ENCODE measurements at places on chromosomes 16 and 17.

DNA sequence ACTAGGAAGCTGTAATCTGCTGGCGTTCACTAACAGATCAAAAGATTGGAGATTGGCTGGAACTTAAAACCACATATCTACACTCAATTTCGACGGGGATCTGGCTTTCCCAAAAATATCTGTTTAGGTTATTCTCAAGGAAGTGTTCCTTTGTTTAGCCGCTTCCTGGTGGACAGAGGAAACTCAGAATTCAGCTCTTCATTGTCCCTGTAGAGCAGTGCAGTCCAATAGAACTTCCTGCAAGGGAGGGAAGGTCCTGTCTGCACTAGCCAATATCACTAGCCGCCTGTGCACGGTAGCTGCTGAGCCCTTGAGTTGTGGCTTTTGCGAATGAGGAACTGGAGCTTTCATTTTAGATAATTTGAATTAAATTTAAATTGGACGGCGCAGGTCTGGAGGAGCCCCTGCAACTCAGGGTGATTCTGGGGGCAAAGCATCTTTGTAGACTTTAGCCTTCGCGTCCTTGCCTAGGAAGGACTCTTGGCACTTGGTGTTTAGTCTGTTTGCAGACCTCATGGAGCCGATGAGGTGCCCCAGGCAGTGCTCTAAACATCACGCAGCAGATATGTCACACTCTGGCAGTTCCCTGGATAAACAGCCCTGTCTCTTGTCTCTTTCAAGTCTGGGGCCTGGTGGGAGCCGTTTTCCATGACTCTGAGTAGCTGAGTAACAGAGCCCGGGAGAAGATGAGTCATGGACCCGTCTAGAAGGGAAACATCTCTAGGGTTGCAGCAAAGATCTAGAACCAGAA, 122.2 kb downstream of the CCDC182 start:
- DNase-seq: peak; percentile 10

- DNase-seq: no peak
Observed at GRCh38 chr17:61106354-61106753, 293.3 kb upstream of the TBX2 start.

- DNase-seq: no peak
Observed at GRCh38 chr16:15644267-15644961, 1.5 kb upstream of the MARF1 start.

DNA sequence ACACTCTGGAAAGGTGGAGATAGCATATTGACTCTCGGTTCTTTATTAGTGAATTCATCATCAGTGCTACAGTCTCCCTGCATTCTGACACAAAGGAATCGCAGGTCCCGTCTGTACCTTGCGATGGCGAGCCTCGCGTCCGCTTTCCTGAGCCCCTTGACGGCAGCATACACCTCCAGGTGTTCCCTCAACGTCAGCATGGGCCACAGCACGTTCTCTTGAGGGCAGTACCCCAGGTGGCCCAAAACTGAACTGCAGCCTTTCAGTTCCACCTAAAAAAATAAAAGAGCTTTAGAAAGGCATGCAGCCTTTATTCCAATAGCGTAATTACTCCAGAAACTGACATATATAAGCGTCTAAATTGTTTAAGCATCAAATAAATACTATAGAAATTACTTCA, 24.2 kb upstream of the ABCA9 start:
- no peak for DNase-seq

DNA sequence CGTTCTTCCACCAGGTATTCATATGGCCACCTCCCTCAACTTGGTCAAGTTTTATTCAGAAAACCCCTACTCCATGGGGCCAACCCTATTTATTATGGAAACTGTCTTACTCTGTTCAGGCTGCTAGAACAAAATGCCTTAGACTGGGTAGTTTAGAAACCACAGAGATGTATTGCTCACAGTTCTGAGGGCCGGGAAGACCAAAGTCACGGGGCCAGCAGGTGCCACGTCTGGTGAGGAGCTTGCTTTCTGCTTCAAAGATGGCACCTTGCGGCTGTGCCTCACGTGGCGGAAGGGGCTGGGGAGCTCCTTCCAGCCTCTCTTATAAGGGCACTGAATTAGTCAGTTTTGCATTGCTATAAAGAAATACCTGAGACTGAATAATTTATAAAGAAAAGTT, 74.3 kb downstream of the AXIN2 start:
- no peak for DNase-seq

DNA sequence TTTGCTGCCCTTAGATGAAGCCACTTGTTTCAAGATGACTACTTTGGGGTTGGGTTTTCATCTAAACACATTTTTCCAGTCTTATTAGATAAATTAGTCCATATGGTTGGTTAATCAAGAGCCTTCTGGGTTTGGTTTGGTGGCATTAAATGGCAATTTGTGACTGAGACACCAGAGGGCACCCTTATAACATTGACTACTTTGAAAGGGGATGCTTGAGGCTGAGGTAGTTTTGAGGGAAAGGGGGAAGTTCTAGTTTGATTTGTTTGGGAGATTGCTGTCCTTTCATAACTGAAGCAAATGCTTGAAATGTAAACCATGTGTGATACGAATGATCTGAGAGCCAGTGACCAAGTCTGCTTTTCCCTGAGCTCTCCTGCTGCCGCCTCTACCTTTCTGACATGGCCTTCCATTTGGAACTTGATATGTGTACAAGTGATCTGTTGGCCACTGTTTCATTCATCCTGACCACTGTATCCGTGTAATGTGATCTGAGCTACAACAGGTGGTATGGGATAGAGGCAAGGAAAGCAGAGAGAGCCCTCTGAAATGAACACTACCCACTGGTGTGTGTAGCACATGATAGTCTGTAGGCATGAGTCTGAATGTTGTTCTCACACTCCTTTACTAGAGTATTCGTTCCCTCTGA, 5.8 kb upstream of the RARA start:
- no peak for DNase-seq

- DNase-seq: no peak
Observed at GRCh38 chr16:66443269-66443652, 16.2 kb downstream of the BEAN1 start.

DNA sequence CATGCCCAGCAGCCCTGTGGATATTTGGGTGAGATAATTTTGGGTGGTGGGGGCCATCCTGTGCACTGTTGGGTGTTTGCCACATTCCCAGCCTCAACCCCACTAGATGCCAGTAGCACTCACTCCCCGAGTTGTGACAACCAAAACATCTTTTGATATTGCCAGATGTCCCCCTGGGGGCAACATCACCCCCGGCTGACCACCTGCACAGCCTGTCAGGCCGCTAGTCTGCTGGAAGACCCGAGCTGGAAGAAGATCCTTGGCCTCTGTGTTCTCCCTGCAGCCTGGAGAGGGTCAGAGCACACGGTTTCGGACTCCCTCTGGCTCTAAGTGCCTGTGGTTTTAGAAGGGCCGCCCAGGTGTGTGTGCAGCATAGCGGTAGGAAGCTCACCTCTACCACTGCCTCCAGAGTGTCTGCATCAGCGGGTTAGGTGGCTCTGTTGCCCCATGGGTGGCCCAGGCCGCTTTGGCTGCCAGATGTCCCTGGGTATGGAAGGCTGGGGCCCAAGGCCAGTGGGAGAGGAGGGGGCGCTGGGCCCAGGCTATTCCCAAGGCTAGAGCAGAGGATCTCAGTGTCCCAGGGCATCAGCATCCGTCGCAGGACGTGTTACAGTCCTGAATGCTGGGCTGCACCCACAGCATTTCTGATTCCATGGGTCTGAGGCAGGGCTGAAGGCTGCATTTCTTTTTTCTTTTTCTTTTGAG, 195.8 kb upstream of the GSE1 start:
- no peak for DNase-seq

- no peak for DNase-seq
Observed at GRCh38 chr16:24294131-24294530, 38.0 kb downstream of the CACNG3 start.

- DNase-seq: peak; percentile 27
Observed at GRCh38 chr17:37787055-37787757, 42.3 kb upstream of the HNF1B start.

DNA sequence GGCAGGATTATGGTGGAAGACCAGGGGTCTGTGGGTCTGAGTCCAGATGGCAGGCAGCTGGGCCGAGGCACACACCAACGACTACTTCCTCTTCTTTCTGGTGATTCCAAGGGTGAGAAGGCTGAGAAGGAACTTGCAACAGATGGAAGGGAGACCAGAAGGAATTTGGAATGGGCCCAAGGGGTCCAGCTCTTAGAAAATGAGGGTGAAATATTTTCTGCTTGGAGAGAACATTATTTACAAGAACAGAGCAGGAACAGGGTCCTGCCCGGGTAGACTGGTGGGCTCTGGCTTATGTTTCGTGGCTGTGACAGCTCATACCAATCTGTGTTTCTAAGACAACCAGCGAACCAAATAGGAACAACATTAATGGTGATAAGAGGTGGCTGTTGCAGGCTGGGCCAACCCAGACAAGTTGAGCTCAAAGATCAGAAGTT, 36.6 kb downstream of the CCDC42 start:
- no peak for DNase-seq

- DNase-seq: no peak
Observed at GRCh38 chr17:32863559-32863958, 13.4 kb downstream of the MYO1D start.

DNA sequence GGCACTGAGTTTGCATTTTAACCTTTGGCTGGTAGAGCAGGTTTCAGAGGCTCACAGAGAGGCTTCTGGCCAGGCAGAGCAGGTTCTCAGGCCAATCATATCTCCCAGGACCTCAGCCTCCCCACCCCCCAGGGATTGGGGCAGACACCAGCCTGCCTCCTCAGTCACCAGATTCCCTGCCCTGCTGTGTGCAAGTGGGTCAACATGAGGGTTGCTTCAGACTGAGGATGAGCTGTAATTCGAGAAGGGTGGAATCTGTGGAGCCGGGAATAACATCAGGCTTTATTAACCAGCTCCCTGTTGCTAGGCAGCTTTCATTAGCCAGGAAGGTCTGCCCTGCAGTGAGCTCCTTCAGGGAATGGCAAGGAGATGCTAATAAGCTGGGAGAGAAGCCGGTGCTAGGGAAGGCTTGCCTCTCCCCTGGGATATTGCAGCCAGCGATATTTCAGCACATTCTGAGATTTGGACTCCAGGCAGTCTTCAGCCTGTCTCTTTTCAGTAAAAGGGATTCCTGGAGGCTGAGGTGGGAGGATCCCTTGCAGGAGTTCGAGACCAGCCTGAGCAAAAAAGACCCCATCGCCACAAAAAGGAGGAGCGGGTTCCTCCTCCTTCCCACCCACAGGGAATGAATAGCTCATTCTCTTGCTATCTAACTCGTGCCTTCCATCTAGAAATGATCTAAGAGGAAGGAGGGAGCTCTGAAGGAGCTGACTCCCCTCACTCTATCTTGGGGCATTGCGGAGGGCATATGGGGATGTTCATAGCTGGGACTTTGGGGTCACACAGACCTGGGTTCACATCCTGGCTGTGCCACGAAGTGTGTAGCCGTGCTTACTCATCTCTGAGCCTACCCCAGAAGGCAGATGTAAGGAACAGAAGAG, 10.7 kb downstream of the SGSM2 start:
- peak; percentile 41 for DNase-seq

- DNase-seq: no peak
Observed at GRCh38 chr16:82331974-82332750, 162.1 kb upstream of the MPHOSPH6 start.

- DNase-seq: peak; percentile 31
Observed at GRCh38 chr17:16352303-16352666, 984 bp downstream of the CENPV start.

- no peak for DNase-seq
Observed at GRCh38 chr17:81532490-81533287, 4.5 kb downstream of the FSCN2 start.

GRCh38 chr17:39533891-39534290, 72.6 kb downstream of the CDK12 start:
- no peak for DNase-seq

GRCh38 chr16:82396509-82396908, 226.5 kb upstream of the MPHOSPH6 start:
- DNase-seq: no peak

GRCh38 chr17:49333804-49334203, 28.2 kb downstream of the ZNF652 start:
- no peak for DNase-seq

GRCh38 chr17:34542700-34543336, 36.6 kb upstream of the TMEM132E start:
- no peak for DNase-seq

GRCh38 chr16:54588026-54588425, 301.4 kb upstream of the IRX3 start:
- no peak for DNase-seq

DNA sequence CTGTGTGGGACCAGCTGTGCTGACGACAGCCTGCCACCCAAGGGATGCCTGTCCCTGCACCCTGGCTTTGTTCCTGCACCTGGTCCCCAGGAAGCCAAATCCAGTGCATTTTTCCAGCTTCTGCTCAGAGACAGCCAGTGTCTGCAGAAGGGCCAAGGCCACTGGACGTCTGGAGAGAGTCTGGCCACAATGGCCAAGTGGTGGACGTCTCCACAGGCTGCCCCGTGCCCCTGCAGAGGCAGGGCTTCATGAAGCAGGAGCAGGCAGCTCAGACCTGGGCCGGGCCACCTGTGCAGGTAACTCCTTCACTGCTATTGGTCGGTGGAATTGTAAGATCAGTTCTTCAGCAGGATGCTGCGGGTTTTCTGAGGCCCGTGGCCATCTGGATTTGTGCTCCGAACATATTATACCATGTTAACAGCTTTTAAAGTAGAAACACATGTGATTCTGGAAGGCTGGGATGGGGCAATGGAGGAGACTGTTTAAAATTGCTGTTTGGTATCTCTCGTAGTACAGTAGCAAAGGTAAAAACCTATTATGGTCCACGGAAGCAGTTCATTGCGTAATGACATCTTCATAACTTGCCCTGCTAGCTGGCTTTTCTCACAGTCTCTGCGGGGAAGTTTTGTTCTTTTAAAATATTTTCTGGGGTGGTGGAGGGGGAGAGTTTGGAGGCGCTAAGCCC, 185.3 kb downstream of the CCDC182 start:
- DNase-seq: no peak

DNA sequence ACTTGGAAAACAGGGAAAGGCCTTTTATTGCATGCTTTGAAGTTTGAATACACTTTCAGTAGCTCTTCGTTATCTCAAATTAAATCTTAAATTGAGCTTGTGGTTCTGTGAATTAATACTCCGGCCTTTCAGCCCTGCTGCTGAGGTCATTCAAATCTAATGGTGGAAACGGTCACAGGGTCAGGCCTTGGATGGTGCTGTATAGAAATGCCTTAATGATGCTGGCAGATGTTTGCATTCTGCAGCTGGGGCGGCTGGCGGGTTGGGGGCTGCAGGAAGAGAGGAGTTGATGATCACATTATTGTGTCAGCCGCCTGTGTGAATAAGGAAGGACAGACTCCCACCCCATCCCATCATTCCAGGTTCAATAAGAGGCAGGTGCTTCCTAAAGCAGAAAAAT, 723.6 kb downstream of the WWOX start:
- DNase-seq: no peak

DNA sequence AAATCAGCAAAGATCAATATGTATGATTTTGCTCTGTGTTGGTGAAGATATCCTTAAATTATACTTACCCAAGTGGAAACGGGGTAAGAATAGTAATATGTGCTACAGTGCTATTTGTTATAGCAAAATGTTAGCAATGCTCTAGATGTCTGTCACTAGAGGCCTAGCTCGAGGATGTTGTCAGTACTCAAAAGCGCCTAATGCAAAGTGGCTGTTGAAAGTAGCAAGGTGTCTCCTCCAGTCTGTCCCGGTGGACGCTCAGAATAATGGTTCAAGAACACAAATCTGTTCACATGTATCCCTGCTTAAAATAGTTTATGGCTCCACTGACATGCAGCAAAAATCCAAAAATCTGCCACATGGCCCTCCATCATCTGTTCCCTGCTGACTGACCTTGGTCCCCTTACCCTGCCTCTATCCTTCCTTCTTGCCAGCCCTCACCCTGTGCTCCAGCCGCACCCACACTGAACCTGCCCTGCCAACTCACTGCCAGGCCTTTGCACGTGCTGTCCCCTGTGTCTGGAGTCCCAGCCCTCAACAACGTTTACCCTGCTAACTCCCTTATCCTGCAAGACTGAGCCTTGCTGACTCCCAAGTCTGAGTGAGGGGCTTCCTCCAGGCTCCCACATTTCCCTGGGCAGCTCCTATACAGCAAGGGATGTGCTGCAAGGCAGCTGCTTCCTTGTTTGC, 9.6 kb upstream of the RNF112 start:
- no peak for DNase-seq

Data from anterior cingulate cortex (tissue), 58 donors.